Cortex of kidney (tissue), 1 donor: ENCODE measurements at places on chromosomes 5 and 9.

DNA sequence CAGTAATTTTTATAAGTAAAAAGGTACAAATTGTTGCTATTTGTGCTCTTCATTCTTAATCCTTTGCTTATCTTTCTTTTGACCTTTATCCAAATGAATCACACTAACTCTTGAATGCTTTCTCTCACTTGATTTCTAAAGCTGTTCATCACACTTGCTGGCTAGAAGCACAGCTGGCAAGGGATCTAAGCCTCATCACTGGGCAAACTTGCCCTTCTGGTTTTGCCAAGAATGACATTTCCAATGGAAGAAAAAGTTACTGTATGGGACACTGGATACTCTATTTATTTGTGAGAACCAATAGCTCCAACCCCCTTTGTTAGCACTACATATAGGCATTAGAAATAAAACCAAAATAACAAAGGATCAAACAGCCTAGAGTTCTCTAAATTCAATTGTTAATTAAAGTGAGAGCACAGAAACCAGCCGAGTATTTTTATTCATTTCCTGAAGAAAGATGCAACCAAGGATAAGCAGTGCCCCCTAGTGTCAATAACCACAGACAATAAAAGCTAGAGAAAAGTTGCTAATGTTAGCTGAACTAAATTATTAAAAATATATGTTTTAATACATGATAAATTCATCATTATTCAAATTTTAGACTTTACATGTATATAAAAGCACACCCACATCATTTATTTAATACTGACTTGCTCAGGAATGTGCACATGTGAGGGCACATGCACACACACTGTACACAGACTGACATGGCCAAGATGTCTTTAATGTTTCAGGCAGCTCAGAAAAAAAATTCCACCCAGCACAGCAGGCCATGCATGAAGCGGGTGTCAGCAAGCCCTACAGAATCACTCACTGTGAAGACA, 59.8 kb upstream of the POU5F2 start:
- DNase-seq, result no peak

GRCh38 chr9:134258828-134259546, 67.3 kb upstream of the RXRA start:
- no peak for DNase-seq

- DNase-seq, result no peak
Observed at GRCh38 chr9:105171076-105171475, 73.4 kb upstream of the SLC44A1 start.

GRCh38 chr9:72274916-72275315, 90.1 kb downstream of the ZFAND5 start:
- no peak for DNase-seq

GRCh38 chr5:64144425-64145215, 21.0 kb upstream of the RNF180 start:
- DNase-seq, result no peak

DNA sequence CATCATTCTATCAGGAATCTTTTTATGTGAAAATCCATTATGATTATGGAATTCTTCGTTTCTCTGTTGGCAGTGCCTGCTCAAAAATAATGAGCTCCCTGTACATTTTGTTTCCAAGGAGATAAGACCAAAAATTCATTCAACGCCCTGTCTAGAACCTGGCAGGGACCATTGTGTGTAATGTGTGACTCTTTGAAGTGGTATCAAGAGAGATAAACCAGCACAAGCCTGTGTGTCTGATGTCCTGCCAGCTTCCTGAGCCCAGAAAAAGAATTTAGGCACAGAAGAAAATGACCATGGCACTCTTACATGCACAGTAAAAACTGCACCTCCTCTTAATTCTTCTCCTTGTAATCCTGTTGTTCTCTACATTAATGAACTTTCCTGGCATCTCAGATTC, 177.4 kb downstream of the SAXO1 start:
- DNase-seq, result no peak

- no peak for DNase-seq
Observed at GRCh38 chr5:6578676-6579343, 54.0 kb downstream of the NSUN2 start.

GRCh38 chr9:93918061-93918460, 37.1 kb downstream of the BARX1 start:
- no peak for DNase-seq

DNA sequence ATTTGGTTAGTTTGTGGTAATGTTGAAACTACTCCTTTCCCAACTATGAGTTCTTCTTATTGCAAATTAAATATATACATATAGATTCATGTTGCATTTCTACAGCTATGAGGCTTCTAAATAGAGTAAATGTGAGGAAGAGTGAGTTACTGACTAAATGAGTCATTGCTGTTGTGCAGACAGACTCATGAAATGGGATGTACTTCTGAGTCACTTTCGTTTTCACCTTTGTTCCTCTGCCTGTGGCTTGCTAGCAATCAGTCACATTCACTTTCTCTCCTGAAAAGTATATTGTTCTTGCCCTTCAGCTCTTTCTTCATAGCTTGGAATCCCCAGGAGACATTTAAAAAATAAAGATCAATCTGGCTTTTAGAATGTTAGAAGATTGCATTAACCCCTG, 295.5 kb upstream of the SMC2 start:
- DNase-seq, result no peak

- DNase-seq, result no peak
Observed at GRCh38 chr9:87793292-87793691, 67.4 kb downstream of the CTSL start.

- no peak for DNase-seq
Observed at GRCh38 chr9:86856259-86856658, 91.0 kb downstream of the GAS1 start.

GRCh38 chr9:130794923-130795495, 40.0 kb upstream of the ABL1 start:
- DNase-seq, result no peak
